RCC 7860 (cell line): ENCODE measurements at places on chromosomes 1 and 21.

DNA sequence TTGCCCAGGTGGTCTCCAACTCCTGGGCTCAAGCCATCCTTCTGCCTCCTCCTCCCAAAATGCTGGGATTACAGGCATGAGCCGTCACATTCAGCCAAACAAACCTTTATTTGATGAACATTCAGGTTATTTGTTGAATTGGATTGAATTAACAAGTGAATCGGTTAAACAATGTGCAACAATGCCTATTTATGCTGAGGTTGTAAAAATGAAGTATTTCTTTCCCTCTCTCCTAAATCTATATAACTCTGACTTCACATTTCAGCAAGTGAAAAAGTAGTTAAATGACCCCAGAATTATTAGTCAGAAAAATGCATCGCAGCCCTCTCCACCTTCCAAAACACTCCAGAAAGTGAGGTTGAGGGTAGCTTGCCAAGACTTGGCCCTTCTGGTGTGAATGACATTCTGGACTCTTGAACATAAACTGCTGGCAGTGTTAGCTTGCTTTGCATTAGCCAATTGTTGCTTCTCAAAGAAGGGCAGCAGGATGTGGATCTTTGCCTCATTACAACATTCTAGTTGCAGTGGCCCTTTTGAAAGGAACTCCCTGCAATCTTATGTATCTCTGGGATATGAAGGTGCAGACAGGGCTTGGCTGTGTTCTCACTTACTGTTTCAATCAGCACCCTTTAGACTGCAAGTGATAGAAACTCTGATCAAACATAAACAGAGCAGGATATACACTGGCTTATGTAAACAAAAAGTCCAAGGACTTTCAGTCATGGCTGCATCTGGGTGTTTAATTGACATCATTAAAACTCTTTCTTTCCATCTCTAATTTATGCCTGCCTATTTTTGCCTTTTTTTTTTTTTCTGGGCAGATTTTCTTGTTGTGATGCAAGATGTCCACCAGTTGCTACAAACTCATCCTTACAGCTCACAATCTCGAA, 22.4 kb downstream of the EDN2 start:
- no peak for DNase-seq

DNA sequence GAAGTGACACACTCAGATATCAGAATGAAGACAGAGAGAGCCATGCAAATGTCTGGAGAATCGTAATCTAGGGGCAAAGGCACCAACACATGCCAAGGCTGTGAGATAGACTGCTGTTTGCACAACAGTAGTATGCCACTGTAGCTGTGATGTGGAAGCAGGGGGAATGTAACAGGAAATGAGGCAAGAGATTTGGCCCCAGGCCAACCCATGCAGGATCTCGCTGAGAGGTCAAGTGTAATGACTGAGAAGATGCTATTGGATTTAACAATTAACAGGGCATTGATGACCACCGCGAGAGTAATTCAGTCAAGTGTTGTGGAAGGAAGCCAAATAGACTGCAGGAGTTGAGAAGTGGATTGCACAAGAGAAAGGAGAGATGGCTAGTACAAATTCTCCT, 107.3 kb upstream of the ST6GALNAC5 start:
- DNase-seq, result peak; percentile 34

DNA sequence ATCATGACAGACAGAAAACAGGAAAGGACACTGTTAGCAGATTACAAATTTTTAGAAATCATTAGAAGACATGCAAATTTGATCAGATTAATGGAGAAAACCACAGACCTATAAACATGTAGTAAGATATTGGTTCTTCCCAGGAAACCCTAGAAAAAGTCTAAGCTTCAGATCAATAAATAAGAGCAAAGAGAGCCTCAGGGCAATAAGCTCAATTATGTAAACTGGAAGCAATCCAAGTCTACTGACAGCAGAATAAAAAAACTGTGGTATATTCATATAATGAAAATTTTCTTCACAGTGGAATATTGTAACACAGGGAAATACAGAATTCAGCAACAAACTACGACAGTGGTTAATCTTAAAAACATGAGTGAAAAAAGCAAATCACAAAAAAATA, 36.3 kb downstream of the NRDC start:
- no peak for DNase-seq

DNA sequence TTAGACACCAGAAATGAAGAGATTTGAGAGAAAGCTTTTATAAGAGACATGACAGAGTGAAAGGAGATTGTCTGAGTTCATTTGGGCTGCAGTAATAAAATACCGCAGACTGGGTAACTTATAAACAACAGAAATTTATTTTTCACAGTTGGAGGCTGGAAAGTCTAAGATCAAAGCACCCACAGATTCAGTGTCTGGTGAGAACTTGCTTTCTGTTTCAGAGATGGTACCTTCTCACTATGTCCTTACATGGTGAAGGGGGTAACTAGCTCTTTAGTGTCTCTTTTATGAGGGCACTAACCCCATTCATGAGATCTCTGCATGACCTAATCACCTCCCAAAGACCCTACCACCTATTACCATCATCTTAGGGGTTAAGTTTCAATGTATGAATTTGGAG, 30.9 kb upstream of the FCRL4 start:
- DNase-seq, result no peak

- peak; percentile 9 for DNase-seq
These were observed at the start of gene WNT4 for GRCh38 chr1:22143065-22144033. Gene WNT4 (minus strand): TSS chr1:22143097. CDS start chr1:22142922, 175 bp downstream.

DNA sequence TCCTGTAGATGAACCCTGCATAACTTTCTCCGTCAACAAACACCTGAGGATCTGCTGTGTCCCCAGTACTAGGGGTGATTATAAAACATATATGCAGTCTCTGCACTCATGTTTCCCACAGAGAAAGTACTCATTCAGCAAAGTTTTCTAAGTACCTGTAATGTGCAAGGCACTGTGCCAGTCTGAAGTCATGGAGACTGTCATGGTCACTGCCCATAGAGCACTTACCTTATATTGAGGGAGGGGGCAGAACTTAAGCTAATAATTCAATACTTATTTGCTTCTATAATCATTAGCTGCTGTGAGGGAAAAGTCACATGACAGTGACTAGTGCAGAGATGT, 41.2 kb downstream of the MAP3K21 start:
- DNase-seq, result peak; percentile 25

DNA sequence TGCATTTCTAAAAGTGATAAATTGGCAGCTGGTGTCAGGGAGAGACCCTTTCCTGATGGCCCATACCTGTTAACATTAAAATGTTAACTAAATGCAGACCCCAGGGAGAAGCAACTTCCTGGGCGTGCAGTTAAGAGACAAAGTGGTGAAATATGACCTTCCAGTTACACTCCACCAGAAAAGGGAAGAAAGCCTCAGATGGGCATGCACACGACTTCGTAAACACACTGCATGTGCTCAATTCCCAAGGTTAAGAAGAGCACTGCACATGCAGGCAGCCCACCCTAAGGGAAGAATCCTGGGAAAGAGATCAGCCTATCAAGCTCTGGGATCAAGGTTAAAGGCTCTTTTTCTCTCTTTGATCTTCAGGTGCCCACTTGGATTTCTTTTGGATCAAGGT, 9.7 kb upstream of the GBP6 start:
- DNase-seq, result no peak

DNA sequence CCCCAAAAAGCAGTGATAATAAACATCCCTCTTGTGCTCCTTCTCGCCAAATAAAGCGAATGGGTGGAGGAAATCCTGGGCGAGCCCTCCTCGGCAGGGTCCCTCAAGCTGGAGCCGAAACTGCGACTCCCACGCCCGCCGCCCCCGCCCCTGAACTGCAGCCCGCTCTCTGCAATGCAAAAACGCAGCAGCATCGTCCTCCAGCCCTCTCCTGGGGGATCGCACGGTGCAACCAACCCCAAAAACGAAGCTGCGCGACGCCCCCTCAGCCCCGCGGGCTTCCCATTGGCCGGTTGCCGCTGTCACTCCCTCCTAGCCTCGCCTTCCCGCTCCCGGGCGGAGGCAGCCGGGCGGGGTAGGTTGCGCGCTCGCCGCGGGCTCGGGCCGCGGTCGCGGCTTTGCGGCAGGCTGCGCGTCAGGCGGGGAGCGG, at the start of gene TMCC2:
Gene TMCC2 (plus strand): TSS at position 363 of the 430 bp plus-strand sequence. CDS start 619 bp downstream, outside the sequence.
- peak; percentile 54 for DNase-seq

DNA sequence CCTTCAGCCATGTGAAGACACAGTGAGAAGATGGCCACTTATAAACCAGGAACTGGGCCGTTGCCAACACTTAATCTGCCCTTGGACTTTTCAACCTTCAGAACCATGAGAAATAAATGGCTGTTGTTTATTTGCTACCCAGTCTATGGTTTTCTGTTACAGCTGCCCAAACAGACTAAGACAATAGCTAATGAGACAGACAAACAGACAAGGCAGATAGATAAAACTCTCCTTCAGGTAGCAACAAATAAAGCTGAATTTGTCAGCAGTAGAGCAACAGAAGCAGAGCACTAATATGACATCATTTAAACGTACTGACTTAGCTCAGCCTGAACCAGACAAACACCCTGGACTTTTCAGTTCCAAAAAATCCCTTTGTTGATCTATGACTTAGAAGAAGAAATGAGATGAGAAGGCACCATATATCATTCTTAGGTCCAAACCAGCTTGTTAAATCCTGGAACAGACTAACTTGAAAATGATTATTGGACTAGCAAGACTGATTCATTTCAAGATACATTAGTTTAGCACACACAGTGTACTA, 27.0 kb downstream of the ZZZ3 start:
- DNase-seq, result no peak

- DNase-seq, result peak; percentile 59
These were observed 15.9 kb downstream of the ESPN start for GRCh38 chr1:6440198-6441126.
